Activated naive CD8-positive, alpha-beta T cell treated with anti-CD3 and anti-CD28 coated beads for 36 hours (primary cell): ENCODE measurements at places on chromosomes 2 and 18.

DNA sequence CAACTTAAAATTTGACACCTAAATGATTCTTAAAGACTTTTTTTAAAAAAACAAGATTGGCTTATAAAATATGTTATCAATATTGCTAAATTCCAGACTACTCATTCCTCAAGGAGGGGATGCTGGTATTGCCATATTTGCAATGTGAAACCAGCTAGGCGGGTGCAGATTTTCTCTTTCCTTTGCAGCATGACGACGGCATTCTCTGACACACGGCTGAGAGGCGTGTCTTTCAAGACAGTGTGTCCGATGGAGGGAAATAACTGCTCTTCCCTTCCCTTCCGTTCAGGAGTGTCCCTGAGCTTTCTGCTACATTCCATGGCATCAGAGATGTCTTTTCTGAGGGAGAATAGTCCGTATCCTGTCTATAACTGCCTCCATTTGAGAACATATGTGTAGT lies 38.2 kb upstream of the CNGA3 start:
- peaks cover 50% of the 10 kb centered on the region for H3K27me3 ChIP-seq
- H3K36me3 ChIP-seq = no peaks in the 10 kb centered on the region
- no peak overlapping the region for H3K4me3 ChIP-seq
- DNase-seq = no peak
- H3K27ac ChIP-seq = no peak overlapping the region
- no peaks in the 10 kb centered on the region for H3K4me1 ChIP-seq

- no peak overlapping the region for H3K27ac ChIP-seq
- no peak overlapping the region for H3K4me3 ChIP-seq
- peaks cover 7% of the 10 kb centered on the region for H3K36me3 ChIP-seq
- no peaks in the 10 kb centered on the region for H3K27me3 ChIP-seq
- peaks cover under 1% of the 10 kb centered on the region for H3K4me1 ChIP-seq
These were observed 9.0 kb downstream of the CDKL4 start for GRCh38 chr2:39234754-39235153.

DNA sequence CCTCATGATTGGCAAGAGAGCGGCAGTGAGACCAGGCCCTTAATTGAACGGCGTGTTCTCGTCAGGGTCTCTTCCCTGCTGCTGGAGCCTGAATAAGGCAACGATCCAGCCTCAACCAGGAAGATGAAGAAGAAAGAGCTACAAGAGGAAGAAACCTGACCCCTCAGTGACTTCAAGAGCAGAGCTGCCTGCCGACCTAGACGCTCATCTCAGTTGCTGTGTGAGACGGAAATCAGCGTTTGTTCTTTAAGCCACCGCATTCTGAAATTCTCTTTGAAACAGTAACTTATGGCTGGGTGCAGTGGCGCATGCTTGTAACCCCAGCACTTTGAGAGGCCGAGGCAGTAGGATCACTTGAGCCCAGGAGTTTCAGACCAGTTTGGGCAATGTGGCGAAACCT lies 29.6 kb upstream of the KCNG3 start:
- no peaks in the 10 kb centered on the region for H3K27me3 ChIP-seq
- peaks cover 5% of the 10 kb centered on the region for H3K4me1 ChIP-seq
- H3K27ac ChIP-seq = no peak overlapping the region
- H3K4me3 ChIP-seq = no peak overlapping the region
- H3K36me3 ChIP-seq = no peaks in the 10 kb centered on the region

DNA sequence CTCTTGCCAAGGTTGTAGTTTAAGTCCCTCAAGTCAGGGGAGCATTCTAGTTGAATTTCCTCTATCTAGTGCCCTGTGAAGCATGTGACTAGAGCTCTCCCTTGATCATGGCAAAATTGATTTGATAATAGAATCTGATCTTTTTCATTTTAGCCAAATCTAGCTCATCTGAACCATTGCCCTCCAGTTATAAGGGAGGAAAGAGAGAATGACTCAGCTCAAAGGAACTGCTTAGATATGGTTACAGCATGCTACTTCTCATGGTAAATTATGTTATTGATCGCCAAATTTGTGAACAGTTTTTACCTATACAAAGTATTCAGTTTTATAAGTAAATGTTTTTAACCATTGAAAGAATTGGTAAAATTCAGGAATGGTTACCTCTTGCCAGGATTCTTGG lies 100.8 kb downstream of the GPR39 start:
- H3K27me3 ChIP-seq = no peaks in the 10 kb centered on the region
- no peaks in the 10 kb centered on the region for H3K36me3 ChIP-seq
- no peak overlapping the region for H3K27ac ChIP-seq
- H3K4me1 ChIP-seq = no peaks in the 10 kb centered on the region
- DNase-seq = no peak

GRCh38 chr2:95383635-95384027 lies 18.9 kb upstream of the FAHD2A start:
- DNase-seq = no peak
- no peak overlapping the region for H3K4me3 ChIP-seq
- H3K36me3 ChIP-seq = no peaks in the 10 kb centered on the region
- no peaks in the 10 kb centered on the region for H3K4me1 ChIP-seq
- H3K27me3 ChIP-seq = no peaks in the 10 kb centered on the region
- H3K27ac ChIP-seq = no peak overlapping the region
